ENCODE measurements at places on chromosomes 6 and 20. TPM values are rescaled to one million over a fixed set of nuclear protein-coding genes. Genes with fewer than 3 reads are reported as not detected.

MYL9 gene
- 19.6 TPM for total RNA-seq

GRCh38 chr6:15081447-15081846, 164.4 kb upstream of the JARID2 start:
- DNase-seq = no peak

DNA sequence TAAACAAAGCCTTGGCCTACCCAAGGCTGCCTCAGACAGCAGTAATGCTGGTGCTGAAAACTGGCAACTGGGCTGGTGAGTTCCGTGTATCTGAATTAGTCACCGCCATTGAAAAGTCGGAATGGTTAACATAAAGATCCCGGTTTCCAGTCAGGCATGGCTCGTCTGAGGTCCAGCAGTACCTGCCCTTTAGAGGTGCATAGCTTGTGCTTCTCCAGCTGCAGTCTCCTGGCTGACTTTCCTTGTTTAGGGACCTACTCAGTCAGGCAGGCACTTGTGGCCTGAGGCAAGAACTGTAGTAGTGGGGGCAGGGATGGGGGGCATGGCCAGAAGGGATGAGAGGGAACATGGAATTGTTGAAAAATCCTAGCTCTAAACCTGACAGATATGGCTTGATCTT, 101.6 kb downstream of the FYN start:
- DNase-seq = no peak

PRPH2 gene
- 4.4 TPM for total RNA-seq

DNA sequence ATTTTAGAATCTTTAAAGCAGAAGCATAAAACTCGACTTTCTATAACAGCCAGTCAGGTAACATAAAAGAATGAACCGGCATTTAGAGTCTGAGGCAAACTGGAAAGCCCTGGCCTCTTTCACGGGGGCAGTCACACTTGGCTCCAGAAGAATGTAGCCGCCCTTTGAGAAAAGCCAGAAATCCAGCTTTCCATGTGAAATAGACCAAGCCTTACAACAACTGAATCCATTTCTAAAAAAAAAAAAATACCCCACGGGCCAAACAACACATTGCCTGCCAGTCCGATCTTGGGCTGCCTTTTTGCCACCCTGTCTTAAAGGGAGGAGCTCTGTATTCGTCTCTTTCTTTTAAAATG, 252.9 kb upstream of the TAB2 start:
- DNase-seq = no peak

OARD1 gene
- total RNA-seq = 21.9 TPM

GRCh38 chr20:23072892-23073586, 13.1 kb downstream of the CD93 start:
- DNase-seq = no peak

- DNase-seq = no peak
These were observed 32.1 kb downstream of the NEDD9 start for GRCh38 chr6:11200356-11200755.

DNA sequence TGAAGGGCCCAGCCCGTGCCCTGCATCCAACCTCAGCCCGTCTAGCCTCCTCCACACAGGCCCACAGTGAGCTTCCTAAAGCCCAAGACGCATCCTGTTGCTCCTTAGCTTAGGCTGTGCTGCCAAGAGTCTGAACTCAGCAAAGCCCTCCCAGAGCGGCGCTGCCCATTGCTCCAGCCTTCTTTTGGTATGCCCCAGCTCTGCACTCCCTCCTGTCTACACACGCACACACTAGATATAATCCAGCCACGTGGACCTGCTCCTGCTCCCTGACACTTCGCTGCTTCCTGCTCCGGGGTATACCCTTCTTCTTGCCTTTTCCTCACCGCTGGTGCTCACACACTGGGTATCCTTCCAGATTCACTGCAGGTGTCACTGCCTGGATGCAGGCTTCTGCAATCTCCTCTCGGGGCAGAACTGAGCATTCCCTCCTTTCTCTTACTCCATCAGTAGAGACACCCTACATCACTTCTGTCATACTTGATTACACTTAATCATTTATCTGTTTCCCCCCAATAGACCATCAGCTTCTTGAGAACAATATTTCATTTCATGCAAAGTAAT, 23.8 kb downstream of the GABRR2 start:
- no peak for DNase-seq

GRCh38 chr20:11379257-11380011, 538.3 kb upstream of the BTBD3 start:
- no peak for DNase-seq

RSPO4 gene
- 2.8 TPM for total RNA-seq

DNA sequence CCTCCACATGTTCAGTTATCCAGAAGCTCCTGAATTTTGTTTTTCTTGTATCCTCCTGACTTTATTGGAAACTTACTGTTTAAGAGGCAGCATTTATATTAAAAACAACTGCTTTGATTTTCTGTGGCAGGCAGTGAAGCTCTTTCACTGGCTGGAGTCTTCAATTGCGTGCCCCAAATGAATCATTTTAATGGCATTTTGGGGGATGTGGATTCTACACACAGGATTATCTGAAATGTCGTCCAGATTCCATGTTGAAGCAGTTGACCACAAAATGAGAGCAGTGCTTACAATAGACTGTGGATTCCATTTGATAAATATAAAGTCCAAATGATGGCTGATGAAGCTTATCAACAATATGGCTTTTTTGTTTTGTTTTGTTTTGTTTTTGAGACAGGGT, 41.0 kb upstream of the HIVEP1 start:
- DNase-seq = no peak

C6orf141 gene
- 0.78 TPM for total RNA-seq

SPO11 gene
- not detected for total RNA-seq

DNA sequence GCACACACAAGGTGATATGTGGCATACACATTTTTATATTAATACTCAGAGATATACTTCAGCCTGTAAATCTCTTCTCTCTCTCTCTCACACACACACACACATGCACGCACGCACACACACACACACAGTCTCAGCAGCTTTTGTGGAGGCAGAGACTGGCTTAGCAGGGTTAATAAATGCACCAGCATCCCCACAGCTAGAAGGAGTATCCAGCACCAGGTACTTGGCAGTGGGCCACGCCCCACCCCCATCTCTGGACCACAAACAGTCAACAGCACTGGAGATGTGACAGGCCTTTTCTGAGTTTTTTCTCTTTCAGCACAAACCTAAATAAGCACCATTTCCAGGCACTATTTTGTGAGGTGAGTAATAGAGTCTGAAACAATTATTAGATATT, 47.3 kb upstream of the LRFN2 start:
- no peak for DNase-seq

GRCh38 chr20:51661609-51662178, 106.5 kb downstream of the ATP9A start:
- no peak for DNase-seq

DNA sequence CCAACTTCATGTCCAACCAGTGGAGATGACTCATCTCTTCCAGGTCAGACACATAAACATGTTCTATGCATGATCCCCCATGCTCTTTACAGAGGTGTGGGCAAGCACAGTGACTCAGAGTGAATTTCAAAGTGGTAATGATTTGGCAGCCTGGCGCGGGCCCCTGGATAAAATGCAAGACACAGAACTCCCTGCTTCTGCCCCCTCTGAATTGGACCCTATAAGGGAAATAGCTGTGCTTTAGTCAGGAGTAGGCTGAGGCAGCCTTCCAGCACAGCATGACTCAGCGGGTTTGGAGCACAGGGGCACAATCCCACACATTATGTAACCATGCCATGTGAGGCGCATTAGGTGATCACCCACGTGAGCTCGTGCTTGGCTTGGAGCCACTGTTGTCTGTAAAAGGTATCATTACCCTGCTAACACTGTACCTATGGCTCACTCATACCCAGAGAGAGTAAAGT, 127.4 kb downstream of the C6orf118 start:
- DNase-seq = peak; percentile 48

IMPG1 gene
- total RNA-seq = 1.0 TPM

DNA sequence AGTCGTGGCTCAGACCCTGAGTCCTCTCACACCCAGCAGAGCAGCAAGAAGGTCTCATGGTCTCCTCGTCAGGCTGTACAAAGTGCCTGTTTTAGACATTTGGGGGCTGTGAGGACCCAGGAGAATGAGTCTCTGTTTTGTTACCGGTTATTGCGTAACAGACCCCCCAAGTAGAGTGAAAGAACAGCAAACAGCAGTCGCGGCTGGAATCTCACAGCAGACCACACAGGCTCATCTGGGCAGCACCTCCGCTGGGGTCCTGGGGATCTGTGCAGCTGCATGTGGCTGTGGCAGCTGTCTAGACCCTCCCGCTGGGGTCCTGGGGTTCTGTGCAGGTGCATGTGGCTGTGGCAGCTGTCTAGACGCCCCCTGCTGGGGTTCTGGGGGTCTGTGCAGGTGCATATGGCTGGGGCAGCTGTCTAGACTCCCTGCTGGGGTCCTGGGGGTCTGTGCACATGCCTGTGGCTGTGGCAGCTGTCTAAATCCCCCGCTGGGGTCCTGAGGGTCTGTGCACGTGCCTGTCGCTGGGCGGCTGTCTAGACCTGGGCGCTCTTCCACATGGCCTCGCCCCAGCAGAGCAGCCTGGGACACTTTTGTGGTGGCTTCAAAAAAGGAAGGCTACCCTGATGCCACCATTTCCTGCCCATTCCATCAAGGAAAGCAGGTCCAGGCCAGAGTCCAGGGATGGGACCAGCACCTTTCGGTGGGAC, 24.7 kb downstream of the ENTPD6 start:
- DNase-seq = no peak

GGTLC1 gene
- not detected for total RNA-seq

DNA sequence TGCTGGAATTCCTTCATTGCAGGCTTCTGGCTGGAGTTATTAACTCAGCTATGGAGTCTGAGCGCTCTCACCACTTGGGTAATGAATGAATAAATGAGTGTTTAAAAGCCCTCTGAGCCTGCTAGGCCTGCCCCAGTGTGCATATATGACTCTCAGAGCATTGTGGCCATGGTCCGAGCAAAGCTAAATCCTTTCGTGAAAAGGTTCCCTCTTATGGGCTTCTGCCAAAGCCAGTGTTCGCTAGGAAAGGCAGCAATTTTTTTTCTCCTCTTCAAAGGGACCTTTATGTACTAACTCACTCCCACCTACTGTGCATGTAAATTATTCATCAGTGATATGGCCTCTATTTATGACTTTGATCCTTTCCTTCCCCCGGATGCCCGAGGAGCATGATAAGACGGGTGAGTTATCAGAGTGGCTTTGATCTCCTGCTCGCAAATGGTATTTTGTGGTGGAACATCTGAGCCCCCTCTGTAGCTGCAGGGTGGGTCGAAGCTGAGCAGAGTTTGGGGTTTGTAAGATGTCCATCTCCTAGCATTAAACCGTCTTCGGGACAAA, 88.6 kb downstream of the LINC00237 start:
- DNase-seq = no peak

DNA sequence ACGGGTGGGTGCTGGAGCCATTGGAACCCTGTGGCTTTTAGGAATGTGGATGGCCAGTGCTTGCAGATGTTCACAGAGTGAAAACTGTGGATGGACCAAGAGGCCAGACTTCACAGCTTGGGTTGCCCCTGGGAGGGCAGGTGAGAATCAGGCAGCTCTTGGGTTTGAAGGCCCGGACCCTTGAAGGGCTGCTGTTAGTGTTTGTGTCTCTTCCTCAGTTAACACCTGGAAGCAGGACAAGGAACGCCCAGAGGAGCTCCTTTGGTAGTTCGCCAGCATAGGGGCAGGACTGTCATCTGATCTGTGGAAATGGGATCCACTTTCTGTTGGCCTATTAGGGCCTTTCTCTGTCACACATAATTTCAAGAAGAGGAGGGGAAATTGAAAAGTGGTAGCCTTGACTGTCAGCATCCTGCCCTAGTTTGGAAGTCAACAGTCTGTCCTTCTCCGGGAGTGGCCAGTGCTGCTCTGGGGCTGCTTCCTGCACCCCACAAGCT, 43.6 kb downstream of the RIOK1 start:
- no peak for DNase-seq

DNA sequence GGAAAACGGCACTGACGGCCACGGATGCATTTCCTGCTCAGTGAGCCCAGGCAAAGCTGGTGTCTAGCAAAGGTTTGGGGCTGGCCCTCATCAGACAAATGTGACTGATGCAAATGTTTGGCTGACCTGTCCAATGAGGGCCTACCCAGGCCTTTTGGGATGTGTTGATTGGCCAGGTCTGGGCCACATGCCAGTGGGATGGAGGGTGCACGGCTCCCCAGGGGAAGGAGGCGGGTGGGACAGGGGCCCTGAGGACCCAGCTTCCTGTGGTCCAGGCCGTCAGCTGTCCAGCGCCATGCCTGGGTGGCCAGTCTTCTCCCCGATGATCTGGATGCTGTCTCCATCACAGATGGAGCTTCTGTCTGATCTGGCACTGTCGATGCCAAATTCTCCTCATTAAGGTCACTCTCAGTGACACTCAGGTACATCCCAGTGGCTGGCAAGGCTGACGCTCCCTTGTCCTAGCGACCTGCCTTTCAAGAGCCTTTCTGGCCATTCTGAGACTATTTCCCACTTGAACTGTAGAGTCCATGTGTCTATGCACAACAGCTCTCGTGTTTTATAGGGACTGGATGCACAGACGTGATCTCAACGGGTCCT, 43.0 kb downstream of the NTSR1 start:
- DNase-seq = no peak

Data from dorsolateral prefrontal cortex (tissue), 122 donors.